ENCODE measurements at places on chromosomes 4 and X. TPM values are rescaled to one million over a fixed set of nuclear protein-coding genes. Genes with fewer than 3 reads are reported as not detected.

Gene MTTP
- 2.4 TPM for total RNA-seq

GRCh38 chr4:128854433-128854832 lies 44.9 kb downstream of the JADE1 start:
- DNase-seq = no peak

Gene CLDN2
- total RNA-seq = not detected

DNA sequence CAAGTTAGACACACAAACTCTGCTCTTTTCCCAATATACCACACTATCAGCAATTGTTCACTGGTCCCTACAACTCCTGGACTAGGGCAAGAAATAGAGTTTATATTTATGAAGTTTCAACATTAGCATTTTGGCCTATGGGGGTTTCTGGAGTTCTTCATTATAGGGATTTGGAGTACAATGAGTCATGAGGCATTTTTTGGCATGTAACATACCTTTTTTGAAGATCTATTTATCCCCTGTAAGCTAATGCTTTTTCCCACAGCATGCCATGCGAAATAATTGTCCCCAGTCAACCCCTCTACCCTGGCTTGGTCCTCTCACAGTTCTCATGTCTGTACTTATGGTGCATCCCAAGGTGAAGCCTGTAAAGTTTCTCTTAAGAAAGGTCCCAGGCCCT lies 36.7 kb upstream of the EDA2R start:
- DNase-seq = no peak

DNA sequence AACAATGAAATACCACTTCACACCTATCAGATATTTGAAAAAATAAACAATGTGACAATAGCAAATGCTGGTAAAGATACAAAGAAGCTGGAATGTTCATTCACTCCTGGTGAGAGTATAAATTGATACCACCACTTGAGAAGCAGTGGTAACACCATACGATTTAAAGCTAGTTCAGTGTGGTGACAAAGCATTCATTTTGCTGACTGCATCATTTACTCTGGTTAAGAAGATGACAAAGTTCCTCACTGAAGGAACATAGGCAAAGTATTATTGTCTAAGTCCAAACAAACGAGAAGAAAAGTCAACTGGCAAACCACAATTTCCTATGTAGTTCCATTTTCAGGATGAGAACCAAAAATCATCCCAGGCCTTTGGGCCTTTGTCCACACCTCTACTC lies 102.5 kb downstream of the GEMIN8 start:
- no peak for DNase-seq

DNA sequence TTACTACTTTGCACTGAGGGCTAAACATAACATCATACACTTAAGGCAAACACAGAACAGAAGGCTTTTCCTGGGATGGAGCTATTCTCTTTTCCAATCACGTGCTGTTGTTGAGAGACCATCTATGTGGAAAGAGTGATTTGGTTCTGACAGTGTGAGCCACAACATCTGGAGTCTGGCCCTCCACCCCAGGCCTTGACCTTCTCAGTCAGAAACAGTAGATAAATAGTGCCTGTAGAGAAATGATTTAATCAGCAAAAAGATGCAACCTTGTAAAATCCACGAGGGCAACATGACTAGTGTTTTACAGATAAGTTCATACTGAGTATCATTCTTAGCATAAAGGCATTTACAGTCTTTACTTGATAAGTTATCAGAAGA lies 10.8 kb upstream of the SFRP2 start:
- DNase-seq = no peak

- DNase-seq = no peak
Measured at GRCh38 chrX:38803243-38803587, 2.0 kb downstream of the MID1IP1 start.

DNA sequence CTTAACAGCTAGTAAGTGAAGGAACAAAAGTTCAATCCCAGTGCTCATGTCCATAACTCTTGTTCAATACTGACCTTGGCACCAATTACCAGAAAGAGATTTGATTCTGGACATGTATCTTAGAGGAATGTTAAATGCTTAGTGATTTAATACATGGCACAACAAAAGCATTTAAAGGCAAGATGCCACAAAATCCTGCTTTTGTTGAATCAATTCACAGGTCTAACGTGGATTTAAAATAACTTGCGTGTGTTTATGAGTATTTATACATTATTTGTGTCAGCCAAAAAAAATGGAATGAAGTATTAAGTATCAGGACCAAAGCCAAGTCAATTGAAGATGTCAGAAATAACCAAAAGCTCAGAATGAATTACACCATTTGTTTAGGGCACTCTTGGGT lies 85.4 kb upstream of the GIMD1 start:
- DNase-seq = no peak

Gene PRKG2
- total RNA-seq = 2.3 TPM

Gene DKK2
- 3.9 TPM for total RNA-seq

All from cerebellum (tissue), 4 donors.